Placental pericyte (primary cell): ENCODE measurements at places on chromosomes 1 and 21. TPM values are rescaled to one million over a fixed set of nuclear protein-coding genes. Genes with fewer than 3 reads are reported as not detected.

The TNFRSF8 gene
- under 0.01 and 0.14 TPM in 2 replicates for total RNA-seq

The AIRE gene
- total RNA-seq = not detected in 2 replicates

The FCRL6 gene
- not detected in 2 replicates for total RNA-seq

The KRTAP24-1 gene
- total RNA-seq = not detected in 2 replicates

The SEMA6C gene
- 0.57 and 1.8 TPM in 2 replicates for total RNA-seq

The SH2D2A gene
- total RNA-seq = 0.14 TPM in 1 of 2 replicates, not detected in the other

The SCAMP3 gene
- 60.6 and 62.4 TPM in 2 replicates for total RNA-seq

The KIAA0040 gene
- 0.66 and 1.1 TPM in 2 replicates for total RNA-seq

The ZNF695 gene
- total RNA-seq = 0.44 and 5.0 TPM in 2 replicates

The ZNF683 gene
- not detected in 2 replicates for total RNA-seq

The LRRC7 gene
- under 0.01 TPM in 2 replicates for total RNA-seq

The ARTN gene
- 0.14 TPM in 1 of 2 replicates, not detected in the other for total RNA-seq

The ELAPOR1 gene
- total RNA-seq = 0.22 and 0.43 TPM in 2 replicates

The RGS1 gene
- 1.6 TPM in 1 of 2 replicates, not detected in the other for total RNA-seq

The VAV3 gene
- under 0.01 and 0.57 TPM in 2 replicates for total RNA-seq

The TMEM52 gene
- 0.43 and 0.44 TPM in 2 replicates for total RNA-seq

The NUDT4B gene
- 40.9 and 57.8 TPM in 2 replicates for total RNA-seq

The EPS8L3 gene
- total RNA-seq = not detected in 2 replicates

The KPRP gene
- not detected in 2 replicates for total RNA-seq

The ORC1 gene
- 0.44 and 14.6 TPM in 2 replicates for total RNA-seq

The SSX2IP gene
- 6.6 and 21.6 TPM in 2 replicates for total RNA-seq

The GBP4 gene
- total RNA-seq = 2.0 and 3.4 TPM in 2 replicates

The ACKR1 gene
- total RNA-seq = not detected in 2 replicates

The TMEM200B gene
- 9.4 and 14.2 TPM in 2 replicates for total RNA-seq

The OR10J1 gene
- not detected in 2 replicates for total RNA-seq
